Activated T-helper 1 cell treated with Interleukin-2 at 50 U/mL for 16 hours (primary cell): ENCODE measurements at places on chromosomes 12 and 14.

- DNase-seq: peak; percentile 60
Observed at GRCh38 chr12:55742719-55743405, at the start of gene GDF11. Gene GDF11, plus strand, starts transcription at chr12:55743122. Its CDS starts 195 bp downstream, at chr12:55743317.

DNA sequence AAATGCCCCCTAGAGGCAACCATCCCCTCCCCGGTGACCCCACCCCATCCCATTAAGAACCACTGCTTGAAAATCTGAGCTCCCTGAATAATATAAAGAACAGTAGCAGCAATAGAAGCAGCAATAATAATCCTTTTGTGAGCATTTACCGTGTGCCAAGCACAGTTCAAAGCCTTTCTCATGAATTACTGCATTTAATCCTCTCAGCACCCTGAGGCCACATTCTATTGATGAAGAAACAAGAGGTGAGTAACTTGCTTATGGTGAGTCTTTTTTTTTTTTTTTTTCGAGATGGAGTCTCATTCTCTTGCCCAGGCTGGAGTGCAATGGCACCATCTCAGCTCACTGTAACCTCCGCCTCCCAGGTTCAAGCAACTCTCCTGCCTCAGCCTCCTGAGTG lies 65.0 kb downstream of the KCNK10 start:
- no peak for DNase-seq

DNA sequence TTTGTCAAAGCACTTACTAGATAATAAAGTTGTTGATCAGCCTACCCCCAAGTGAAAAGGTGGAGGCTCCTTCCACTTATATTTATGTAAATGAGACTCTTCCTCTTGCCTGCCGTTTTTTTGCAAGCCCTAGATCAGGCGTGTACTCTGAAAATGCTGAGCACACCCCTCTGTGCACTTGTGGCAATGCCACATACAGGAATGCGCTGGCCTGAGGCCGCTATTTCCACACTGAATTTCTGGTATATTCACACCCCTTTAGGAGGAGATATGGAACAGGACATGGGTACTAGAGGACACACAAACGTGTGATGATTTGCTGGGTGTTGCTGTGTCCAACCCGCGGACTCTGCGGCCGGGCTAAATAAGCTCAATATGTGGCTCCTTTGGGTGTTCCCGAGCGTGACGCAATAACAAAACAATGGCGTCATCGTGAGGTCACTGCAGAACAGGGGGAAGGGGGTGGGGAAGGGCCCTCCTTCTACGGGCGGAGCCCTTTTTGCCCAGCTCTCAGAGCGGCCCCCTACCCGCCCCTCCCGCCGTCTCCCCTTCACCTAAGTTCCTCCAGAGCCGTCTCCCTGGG lies 554 bp upstream of the TSPAN31 start:
- peak; percentile 33 for DNase-seq

DNA sequence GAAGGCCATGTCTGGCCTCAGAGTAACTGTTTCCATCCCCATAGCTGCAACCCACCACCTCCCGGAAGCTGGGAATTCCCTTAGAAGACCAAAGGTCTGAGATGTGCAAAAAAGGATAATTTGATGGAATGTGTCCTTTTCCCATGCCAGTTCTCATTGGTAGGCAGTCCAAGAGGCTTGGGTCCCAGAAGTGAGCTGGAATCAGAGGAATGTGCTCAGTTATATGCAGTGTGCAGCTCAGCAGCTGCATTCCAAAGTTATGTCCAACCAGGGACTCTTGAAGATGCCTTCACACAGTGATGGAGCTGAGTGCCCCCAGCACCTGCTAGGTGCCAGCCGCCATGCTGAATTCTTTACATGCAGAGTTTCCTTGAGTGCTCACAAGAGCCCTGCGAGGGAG lies 583.9 kb upstream of the TBX3 start:
- no peak for DNase-seq

DNA sequence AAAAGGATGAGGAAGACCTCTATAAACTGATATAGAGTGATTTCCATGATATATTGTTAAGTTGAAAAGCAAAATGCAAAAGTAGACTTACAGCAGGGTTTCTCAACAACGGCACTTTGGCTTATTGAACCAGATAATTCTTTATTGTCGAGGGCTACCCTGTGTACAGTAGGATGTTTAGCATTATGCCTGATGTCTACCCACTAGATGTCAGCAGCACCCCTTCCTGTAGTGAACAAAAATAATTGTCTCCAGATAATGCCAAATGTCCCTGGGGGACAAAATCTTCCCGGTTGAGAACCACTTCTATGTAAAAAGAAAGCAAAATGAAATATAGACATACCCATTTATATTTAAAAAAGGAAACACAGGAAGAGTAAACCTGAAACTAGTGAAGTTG lies 32.4 kb downstream of the ABCD2 start:
- DNase-seq: no peak

GRCh38 chr12:90399357-90399756 lies 555.6 kb downstream of the CCER1 start:
- DNase-seq: no peak

- peak; percentile 25 for DNase-seq
Observed at GRCh38 chr12:92144631-92145480, 790 bp downstream of the BTG1 start.

GRCh38 chr12:105270671-105271255 lies 34.8 kb upstream of the APPL2 start:
- no peak for DNase-seq

- no peak for DNase-seq
Observed at GRCh38 chr14:22664261-22664660, 20.1 kb upstream of the OR6J1 start.

DNA sequence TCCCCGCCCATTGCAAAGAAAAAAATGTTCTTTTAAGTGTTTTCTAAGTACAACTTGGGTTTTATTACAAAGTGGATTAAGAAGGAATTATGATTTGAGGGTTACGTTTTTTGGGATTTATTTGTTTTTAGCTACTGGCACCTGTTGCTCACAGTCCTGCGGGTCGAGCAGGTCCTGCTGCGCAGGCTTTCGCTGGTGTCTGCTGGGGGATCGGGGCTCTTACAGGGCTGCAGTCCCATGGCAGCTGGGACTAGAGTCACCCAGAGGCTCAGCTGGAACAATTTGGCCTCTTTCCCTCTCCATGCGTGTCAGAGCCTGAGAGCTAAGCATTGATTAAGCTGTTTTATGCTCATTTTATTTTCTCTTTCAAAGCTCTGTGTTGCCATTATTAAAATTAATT lies 55.6 kb upstream of the DYNC1H1 start:
- DNase-seq: no peak

DNA sequence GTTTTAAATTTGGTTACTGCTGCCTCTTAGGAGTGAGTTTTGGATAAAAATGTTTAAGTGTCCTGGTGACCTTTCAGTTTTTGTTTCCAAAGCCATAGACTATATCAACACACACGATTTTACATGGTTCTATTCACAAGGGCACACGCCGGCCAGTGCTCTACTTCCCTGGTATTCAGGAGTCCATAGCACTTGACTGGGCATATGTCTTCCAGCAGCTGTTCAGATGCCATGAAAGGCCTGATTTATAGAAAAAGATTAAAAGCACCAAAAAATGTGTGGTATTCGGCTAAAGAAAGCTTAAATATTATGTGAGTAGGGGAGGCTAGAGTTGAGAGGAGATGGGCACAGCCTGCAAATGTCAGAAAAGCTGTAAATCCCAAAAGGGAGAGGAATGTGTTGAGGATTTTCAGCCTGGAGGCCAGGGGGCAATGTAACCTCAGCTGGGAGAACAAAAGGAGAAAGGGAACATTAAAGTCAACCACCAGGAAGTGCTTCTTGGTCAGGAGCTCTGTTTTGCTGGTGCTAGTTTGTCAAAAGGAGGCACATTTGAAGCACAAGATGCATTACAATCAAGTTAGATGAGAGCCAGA lies 478.4 kb downstream of the RAD51B start:
- DNase-seq: no peak

- no peak for DNase-seq
Observed at GRCh38 chr12:50508414-50508813, 3.6 kb downstream of the DIP2B start.

DNA sequence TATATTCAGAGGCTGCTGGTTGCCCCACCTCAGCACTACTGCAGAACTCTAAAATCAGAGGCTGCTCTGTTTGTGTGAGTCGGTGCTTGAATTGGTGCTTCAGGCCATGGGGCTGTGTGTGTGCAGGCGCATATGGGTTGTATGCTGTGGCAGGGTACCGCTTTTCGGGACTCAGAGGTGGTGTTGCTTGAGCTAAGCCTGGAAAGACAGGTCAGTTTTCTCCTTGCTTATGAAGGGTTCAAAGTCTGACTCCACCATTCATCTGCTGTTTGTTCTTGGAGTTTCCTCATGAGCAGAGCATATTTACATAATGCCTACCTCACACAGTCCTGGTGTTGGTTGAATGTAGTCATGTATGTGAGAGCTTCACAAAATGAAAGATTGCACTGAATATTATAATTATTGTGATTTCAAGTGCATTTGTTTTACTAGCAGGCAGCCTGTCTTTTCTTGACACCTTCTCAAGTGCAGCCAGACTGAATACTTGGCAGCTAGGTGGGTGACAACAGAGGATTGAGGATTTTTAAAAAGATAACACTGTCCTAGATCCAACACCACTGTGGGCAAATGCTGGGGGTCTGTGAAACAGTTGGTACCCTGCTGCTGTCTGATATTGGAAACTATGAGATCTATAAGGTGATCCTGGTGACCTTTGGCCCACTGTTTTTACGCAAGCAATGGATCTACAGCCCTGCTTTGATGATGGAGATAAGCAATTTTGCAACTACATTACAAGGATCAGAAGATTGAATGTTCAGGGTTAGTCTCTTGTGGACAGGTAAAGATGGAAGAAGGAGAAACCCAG lies 1.0 kb upstream of the ANG start:
- no peak for DNase-seq

DNA sequence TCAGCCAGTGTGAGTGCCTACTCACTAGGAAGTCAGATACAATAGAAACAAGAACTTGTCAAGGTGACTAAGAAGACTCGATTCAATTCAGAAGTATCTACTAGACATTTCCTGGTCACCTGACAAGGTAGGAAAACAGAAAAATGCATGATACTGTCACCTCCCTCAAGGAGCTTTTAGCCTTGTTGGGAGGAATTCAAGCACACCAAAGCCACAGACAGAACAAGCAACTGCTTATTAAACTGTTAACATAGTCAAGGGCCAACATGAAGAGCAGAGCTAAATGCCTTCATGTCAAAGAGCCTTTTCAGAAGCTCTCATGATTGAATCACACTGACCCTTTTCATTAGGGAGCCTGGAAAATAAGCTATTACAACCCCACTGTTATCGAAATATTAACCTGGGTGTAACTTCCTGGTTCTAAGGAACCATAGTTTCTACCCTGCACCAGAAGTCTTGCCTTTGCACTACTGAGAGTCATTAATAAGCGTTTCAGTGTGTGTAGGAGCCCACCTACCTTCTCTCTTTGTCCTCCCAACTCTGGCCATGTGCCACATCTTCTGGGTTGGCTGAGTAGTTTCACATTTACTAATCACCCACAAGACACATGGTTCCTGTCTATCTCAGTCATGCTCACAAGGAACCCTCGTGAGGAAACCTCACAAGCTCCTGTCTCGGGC lies 31.0 kb upstream of the LGALS3 start:
- DNase-seq: peak; percentile 14

DNA sequence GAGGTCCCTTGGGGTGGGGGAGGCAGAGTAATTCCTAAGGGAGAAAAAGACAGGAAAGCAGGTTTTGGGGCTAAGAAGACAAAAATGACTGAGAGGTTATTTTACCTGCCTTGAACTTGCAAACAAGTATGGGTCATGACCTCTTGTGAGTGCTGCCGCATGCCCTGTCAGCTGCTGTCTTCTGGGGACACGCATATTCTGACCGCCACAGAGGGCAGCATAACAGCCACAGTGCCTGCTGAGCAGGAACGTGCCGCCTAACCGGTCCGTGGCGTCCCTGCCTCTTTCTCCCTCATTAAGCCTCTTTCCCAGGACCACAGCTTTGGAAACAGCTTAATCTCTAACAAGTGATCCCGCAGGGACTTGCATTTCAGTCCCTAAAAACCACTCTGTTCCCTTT lies 51.3 kb upstream of the KCNA1 start:
- DNase-seq: no peak

DNA sequence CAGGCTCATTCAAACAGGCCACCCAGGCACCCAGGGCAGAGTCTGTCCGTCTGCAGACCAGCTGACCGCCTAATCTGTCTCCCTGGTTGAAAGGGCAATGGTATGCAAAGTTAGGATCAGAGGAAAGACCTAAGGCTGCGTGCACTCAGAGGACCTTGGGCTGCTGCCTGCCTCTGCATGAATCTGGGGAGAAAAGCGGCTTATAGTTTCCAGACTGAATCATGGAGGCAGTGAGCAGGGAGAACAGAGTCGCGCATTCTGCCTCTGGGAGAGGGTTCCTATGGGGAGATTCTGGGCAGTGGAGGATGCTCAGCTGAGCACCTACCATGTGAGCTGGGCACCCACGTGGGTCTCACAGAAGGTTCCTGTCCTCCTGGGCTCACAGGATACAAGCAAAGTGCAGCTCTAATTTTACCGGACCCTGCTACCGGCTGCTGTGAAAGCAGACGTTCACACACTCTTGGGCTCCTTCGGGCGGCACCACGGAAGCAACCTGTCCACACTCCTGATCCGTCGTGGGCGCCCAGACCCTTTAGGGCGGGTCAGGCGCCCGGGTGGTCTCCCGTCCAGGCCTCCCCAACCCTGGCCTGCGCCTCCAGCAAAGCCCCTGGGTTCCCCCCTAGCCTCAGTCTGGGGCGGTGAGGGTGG lies 772 bp downstream of the SCARB1 start:
- no peak for DNase-seq

DNA sequence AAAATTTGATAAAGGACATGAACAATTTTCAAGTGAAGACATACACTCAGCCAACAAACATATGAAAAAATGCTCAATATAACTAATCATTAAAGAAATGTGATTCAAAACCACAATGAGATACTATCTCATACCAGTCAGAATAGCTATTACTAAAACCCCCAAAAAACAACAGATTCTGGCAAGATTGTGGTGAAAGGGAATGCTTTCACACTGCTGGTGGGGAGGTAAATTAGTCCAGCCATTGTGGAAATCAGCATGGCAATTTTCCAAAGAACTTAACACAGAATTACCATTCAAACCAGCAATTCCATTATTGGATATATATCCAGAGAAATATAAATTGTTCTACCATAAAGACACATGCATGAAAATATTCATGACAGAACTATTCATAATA lies 18.7 kb upstream of the TAS2R14 start:
- no peak for DNase-seq

DNA sequence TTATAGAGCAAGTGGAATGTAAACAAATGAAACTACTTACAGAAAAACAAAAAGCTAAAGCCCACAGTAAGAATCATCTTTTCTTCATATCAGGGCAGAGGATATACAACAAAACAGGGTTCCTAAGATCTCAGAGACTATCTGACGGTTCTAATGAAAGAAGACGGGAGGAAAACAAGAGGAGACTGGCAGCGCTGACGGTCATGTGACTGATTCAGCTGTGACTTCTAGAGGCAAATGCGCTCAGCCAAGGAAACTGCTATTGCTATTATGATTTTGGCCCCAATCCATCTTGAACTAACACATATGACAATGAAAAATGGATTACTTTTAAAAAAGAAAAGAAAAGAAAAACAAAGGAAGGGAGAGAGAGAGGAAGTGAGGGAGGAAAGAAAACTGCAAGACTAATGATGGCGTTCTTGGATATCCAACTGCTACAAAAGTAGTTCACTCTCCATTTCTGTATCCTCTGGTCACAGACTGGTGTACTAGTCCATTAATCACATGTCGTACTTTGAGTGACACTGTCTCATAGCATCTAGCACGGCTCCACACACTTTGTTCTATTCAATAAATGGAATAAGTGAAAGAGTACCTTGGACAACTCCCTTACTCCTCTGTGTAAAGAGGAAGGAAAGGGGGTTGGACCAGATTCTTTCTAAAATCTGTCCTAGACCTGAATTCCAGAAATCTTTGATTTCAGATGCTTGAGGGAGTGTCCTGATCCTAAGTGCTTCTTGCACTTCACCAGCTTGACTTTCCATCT lies 119.3 kb downstream of the DAD1 start:
- DNase-seq: no peak

GRCh38 chr12:1778911-1779310 lies 41.5 kb upstream of the LRTM2 start:
- DNase-seq: no peak
